ENCODE measurements at places on chromosomes 3 and 15.

GRCh38 chr15:49343546-49343945, 79.5 kb upstream of the FGF7 start:
- no peak for DNase-seq

GRCh38 chr3:126160243-126161210, 19.9 kb downstream of the ALDH1L1 start:
- DNase-seq: no peak

DNA sequence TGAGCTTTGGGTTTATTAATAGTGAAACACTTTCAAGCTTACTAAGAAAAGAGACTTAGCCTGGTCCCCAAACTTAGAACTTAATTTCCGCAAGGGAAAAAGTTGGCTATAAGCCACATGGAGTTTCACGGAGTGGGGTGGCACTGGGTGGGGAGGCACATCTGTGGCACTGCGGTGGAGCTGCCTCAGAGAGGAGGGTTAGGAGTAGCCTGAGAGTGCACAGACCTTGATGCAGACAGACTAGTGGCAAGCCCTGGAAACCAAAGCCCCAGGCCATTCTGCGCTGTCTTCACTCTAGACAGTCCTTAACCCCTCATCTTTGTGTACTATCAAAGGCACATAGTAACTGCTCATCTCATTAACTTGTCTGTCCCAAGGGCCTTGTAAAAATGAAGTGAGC, 22.0 kb downstream of the CXCR6 start:
- no peak for DNase-seq

GRCh38 chr3:39210078-39210477, 17.7 kb upstream of the XIRP1 start:
- no peak for DNase-seq

- DNase-seq: no peak
Measured at GRCh38 chr15:98729446-98730042, 81.2 kb downstream of the IGF1R start.

GRCh38 chr3:120258009-120258408, 27.0 kb downstream of the GPR156 start:
- DNase-seq: no peak

DNA sequence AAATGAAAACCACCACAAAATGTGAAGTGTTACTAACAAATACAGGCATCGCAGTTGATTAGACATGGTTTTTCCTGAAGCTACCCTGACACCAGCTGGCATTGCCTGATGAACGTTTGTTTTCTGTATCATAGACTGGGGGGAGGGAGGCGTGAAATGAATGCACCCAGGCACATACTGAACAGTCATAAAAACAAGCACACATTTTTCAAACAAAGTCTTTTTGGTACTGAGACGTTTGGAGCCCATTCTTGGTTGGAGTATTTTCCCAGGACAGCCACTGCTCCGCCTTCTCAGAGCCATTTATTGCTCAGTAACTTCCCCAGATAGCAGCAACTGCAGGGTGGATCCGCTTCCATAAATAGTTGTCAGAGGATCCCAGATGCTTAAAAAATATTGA, 52.4 kb downstream of the KLF13 start:
- no peak for DNase-seq

DNA sequence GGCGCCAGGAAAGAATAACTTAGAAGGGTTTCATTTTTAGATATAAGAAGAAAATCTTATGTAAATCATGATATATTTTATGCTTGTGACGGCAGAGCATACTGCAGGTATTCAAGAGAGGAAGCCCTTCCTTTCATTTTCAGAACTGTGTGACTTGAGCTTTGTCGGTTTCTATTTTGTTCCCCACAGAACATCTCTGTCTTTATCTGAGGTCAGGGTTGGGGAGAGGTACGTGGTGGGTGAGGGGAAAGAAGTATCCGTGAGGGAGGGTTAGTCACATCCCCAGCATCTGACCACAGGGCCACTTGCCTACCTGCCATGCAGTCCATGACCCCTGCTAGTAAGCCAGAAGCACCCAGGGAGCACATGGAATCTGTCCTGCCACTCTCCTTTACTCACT, 126.5 kb downstream of the DGKG start:
- no peak for DNase-seq

- no peak for DNase-seq
Measured at GRCh38 chr15:70530906-70531305, 232.5 kb downstream of the UACA start.

- DNase-seq: peak; percentile 39
Measured at GRCh38 chr15:69976366-69976994, 121.2 kb downstream of the TLE3 start.

- no peak for DNase-seq
Measured at GRCh38 chr15:57686657-57687056, 19.9 kb upstream of the POLR2M start.

GRCh38 chr15:70348226-70348543, 250.5 kb upstream of the TLE3 start:
- DNase-seq: no peak

DNA sequence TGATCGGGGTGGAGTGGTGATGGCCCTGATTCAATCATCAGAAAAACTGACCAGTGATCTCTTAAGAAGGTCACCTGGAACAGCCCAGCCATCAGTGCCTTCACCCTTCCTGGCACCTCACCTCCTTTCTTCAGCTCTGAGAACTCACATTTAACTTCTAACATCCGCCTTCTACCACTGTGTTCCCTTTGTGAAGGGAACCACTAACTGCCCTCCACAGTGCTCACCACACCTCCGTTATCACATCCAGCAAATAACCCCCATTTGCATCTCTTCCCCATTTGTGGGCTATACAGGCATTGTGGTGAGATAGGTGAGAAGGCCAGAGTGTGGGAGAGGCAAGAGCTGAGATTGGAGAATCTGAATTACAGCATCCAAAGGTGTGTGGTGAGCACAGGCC, 107.4 kb downstream of the PLCL2 start:
- DNase-seq: no peak

DNA sequence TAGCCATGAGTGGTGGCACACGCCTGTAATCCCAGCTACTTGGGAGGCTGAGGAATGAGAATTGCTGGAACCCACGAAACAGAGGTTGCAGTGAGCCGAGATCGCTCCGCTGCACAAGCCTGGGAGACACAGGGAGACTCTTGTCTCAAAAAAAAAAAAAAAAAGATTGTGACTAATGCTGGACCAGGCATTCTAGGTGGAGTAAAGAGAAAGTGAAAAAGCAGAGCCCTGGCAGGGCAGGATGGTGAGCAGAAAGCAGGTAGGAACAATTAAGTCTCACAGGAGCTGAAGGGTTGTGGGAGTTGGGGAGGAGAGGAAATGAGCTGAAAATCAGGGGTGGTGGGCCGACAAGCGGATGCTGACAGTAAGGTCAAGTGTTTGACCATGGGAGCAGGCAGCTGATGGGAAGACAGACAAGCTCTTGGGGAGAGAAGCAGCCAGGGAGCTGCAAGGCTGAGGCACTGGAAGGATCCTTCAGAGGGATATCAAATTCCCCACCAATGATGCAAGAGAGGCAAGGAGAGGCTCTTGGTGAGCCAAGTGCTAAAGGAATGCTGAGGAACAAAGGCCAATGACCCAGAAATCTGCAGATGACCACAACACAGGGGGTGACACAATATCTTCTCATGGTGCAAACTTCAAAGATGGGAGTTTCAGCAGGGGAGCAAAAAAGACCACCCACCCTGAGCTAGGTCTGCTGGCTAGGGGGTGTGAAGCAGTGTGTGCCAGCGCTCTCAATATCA, 251.1 kb downstream of the ULK4 start:
- no peak for DNase-seq

GRCh38 chr3:104604326-104605010, 762.2 kb upstream of the ALCAM start:
- peak; percentile 52 for DNase-seq

DNA sequence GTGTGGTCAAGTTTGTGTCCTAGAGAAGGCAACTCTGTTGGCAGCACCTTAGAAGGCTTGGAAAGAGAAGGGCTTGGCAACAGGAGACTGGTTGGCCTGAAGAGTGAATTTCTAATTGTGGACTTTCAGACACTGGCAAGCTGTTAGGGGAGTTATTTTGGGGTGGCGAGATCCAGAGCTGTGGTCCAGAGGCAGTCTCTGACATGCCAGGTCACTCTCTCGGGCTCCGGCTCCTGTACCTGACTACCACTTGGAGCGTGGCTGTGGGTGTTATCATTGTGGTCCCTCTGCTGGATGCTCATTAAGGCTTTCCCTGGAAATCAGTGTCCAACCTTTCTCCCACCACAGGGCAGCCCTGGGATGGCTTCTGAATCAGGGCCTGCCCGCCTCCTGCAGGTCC, 209.0 kb downstream of the SLCO3A1 start:
- no peak for DNase-seq

DNA sequence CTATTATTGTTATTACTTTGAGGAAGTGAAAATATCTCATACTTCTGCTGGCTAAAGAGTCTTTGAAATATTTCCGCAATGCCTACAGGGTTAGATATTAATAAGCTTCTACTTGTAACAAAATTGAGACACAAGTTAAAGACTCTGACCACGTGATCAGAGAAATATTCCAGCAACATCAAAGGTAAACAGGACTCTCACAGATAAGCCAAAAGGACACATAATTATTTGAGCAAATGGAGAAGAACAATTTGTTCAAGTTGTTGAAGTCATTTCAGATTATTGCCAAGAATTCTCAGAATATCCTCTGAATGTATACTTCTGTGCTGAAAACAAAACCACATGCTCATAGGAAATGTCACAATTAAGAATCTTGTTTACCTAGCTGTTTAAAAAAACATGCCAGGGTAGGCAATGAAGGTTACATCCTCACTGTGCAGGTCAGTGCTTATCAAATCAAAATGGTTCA, 225.8 kb upstream of the ALCAM start:
- DNase-seq: no peak

GRCh38 chr15:92896561-92896960, 3.6 kb upstream of the CHD2 start:
- DNase-seq: no peak

DNA sequence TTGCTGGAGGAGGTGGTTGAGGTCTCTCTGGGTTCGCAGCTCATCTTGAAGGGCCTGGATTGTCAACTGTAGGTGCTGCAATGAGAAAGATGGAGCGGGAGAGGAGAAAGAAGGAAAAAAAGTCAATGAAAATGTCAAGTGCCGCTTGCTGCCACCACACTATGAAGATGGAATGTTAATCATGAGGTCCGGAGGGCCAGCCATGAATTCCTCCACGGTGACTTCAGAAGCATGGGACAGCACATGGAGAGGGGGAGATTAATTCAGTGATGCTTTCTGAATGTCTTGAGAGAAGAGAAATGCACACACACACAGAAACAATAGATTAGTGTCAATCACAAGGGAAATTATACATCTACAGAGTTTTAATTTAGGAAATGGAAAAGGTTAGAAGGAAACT, 171.9 kb downstream of the ERC2 start:
- no peak for DNase-seq

GRCh38 chr3:111571907-111572460, 23.2 kb downstream of the ZBED2 start:
- no peak for DNase-seq

DNA sequence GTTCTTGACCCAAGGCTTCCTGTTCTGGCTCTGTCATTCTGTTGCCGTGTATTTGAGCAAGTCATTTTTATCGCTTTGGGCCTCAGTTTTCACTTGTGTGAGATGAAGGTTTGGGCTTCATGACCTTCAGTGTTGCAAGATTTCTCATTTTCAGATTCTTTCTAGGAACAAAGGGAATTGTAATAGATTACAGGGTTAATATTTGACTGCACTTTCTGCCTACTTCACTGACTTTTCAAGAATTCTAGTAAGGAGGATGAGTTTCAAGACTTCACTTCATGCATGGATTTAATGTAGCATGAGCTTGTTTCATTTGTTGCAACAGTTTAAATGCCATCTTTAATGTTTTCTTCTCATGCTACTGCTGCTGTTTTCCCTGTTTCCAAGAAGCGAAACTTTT, 226.5 kb downstream of the NLGN1 start:
- no peak for DNase-seq

- peak; percentile 38 for DNase-seq
Measured at GRCh38 chr15:84633311-84634227, 20.5 kb downstream of the WDR73 start.

DNA sequence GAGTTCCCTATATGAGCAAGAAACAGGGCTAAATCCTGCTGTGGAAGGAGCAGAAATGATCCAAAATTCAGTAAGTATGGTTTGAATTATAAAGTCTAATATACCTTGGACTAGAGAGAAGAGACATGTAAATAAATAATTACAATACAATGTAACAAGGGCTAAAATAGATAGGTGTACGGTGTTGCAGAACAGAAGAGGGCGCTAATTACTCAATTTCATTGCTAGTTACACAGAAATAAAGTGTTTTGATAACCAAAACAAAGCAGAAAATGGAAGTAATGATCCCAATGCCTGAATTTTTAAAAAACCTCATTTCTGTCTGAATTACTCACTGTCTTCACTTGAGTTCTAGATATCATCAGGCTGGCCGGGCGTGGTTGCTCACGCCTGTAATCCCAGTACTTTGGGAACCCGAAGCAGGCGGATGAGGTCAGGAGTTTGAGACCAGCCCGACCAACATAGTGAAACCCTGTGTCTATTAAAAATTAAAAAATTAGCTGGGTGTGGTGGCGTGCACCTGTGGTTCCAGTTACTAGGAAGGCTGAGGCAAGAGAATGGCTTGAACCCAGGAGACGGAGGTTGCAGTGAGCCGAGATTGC, 8.3 kb upstream of the PLCH1 start:
- no peak for DNase-seq

DNA sequence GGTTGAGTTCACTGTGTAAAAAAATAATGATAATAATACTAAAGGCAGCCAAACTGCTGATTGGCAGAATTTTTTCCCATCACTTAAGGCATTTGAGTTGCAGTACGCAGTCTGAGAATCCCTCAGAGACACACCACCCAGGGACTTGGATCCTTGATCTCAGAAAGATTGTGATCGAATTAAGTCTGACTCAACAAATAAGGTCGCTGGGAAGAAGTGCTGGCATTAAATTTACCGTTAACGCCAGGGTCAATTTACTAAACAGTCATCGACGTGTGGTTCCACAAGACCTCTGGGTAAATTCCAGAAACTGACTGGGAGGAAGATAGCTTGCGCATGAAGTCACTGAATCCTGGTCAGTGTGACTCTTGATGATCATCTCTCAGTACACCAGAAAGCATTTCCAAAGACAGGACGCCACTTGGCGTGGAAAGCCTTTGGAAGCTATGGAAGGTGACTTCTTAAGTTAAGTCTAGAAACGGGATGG, 48.3 kb upstream of the CGNL1 start:
- peak; percentile 52 for DNase-seq

DNA sequence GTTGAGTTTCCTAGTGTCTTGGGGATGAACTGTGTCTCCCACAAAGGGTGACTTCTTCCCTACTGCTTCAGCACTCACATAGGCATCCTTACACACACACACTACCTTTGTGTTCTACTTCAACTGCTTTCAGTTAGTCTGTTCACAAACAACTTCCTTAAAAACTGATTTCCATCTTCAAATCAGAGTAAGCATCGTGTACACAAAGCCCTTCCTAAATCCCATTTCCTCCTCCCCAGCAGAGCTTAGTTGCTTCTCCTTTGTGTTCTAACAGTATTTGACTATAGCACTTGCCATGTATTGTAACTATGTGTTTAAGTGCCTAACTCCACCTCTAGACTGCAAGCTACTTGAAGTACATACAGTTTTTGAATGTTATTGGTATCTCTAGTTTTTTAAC, 71.7 kb downstream of the TNIK start:
- DNase-seq: peak; percentile 55

- DNase-seq: no peak
Measured at GRCh38 chr15:38059665-38060064, 125.2 kb downstream of the TMCO5A start.

- DNase-seq: peak; percentile 54
Measured at GRCh38 chr15:41337631-41338522, 5.2 kb downstream of the NUSAP1 start.

All from T47D (cell line).